ENCODE measurements at places on chromosomes 11 and 22.

GRCh38 chr11:41283191-41283930 lies 176.1 kb downstream of the LRRC4C start:
- no peak for DNase-seq

DNA sequence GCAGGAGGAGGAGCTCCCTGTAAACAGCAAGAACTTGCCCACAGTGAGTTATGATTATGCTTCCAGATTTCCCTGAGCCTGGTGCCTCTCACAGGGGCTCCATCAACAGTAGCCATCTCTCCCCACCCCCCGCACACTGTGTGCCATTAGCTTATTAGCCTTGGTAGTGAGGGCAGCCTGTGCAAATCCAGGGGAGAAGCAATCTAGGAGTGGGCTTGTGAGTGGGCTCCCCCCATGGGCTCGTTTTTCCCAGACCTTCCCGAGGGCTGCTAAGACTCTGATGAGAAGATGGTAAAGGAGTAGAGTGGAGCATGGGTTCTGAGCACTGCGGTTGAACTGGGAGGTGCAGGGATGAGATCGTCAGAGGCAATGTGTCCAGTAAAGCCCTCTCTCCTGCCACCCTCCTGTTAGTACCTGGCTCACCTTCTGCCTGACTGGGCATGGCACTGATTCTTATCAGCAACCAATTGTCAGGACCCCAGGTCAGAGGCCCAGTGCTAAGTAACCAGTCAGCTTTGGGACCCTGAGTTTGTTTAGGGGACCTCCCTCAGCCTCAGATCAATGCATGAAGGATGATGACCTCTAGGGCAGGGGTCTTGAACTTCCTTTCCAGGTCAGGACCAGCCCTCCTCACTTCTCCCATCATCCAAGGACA lies 38.4 kb upstream of the TP53I11 start:
- DNase-seq, result no peak

DNA sequence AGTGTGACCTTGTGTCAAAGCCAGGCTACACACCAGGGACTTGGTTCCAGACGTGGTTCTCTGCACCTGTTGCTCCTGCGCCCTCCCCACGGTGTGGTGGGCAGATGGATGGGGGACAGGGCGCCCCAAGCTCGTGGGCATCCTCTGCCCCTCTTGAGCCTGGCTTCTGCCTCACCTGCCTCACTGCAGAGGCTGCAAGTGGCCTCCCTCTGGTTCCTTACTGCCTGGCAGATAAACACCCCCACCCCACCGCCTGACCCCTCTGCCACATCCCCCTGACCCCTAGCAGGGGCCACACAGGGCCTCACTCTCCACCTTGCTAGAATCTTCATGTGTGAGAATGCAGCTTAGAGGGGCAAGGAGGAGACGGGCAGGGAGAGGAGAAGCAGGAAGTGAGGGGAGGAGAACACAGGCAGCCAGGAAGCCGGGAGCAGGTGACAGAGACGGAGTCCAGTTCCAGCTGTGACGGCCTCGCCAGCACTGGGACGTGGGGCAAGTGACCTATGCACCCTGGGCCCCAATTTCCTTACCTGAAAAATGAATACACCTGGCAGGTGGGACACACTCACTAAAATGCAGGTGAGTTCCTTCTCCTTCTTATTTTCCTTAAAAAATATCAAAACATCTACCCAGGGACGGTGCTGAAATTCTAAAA lies 178.3 kb downstream of the EFCAB6 start:
- no peak for DNase-seq

DNA sequence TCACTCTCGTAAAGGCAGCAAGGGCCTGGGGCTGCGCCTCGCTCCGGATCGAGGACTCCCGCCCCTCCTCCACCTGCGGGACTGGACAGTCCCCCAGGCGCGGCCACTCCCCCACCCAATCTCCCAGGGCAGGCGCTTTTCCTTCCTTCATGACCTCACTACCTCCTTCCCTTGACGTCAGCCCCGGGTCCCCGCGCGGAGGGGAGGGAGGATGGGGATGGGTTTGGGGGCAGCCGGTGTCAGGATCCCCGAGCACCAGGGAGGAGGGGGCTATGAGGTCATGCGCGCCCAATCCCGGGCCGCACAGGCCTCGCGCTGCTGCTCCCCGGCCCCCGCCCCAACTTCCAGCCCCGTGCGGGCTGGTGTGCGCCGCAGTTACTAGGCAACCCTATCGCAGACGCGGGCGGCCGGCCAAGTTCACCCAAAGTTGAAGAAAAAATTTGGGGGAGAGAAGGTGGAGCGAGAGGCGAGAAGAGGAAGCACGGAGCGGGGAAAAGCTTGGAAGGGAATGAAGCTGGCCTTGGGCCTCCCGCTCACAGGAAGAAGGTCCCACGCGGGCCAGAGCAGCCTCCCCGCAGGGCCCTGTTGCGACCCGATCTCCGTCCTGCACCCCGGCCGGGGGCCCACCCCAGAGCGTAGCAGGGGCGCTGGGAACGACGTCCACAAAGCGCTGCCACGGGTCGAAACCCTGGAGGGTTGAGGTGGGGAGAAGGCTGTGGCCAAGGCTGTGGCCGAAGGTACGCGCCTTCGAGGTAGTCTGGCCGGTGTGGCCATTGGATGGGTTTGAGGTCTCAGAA lies 8.3 kb downstream of the WT1 start:
- no peak for DNase-seq

- no peak for DNase-seq
These were observed 12.3 kb downstream of the IL17RA start for GRCh38 chr22:17097062-17097461.

DNA sequence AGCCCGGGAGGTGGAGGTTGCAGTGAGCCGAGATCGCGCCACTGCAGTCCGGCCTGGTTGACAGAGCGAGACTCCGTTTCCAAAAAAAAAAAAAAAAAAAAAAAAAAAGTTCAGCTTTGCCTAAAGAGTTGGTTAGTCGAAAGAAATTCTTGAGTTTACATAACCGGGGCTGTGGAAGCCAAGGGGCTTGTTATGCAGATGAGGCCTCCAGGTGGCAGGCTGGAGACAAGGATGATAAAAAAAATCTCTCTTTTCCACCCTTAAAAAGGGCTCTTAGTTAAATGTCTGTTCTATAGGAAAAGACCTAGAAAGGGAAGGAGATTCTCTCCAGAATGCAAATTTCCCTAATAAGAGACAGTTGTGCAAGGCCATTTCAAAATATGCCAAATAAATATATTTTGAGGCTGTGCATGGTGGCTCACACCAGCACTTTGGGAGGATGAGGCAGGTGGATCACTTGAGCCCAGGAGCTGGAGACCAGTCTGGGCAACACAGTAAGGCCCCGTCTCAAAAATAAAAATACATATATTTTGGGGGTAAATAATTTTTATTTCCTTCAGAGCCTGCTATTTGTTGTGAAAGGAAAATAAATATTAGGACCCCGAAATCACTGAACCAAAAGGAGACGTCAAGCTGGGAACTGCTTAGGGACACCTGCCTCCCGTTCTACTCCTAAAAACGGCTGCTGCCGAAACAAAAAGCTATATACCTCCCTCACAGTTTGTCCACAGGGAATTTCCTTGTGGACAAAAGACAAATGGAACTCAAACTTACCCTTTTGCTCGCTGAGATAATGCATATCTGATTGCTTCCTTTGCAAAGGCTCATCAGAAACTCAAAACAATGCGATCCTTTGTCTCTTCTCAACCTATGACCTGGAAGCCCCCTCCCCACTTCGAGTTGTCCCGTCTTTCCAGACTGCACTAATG lies 2.4 kb upstream of the IFITM2 start:
- DNase-seq, result no peak

- peak; percentile 77 for DNase-seq
These were observed 222.2 kb downstream of the C11orf87 start for GRCh38 chr11:109644152-109644551.

DNA sequence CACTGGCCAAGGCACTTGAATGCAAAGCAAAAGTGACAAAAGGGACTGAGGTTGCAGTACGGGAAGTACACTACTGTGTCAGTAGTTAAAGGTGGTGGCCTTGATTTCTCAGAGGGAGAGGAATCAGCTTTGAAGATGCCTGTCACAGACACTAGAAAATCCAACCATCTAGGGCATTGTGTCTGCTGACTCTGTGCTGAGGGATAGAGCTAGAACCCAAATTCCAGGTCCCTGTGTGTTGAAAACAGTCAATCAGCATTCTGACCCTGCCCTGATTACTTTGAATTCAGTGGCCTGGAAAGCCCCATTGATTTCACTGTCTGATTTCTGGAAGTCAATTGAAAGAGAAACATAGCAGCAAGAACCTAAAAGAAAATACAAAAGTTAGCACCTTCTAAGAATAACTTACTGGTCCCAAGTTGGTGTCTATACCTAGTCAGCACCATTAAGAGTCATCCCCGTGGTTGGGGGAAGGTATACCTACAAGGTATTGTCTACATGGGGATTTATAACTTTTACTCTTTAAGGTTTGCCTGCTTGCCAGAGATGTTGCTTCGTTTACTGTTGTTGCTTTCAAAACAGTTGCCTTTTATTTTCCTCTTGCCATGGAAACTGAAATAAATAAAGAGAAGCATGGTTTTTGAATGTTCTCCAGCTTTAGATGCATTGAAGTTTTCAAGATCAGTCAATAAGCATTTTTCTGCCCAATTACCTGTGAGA lies 97.3 kb downstream of the PDHX start:
- DNase-seq, result no peak

- DNase-seq, result peak; percentile 57
These were observed at the start of gene BMAL1 for GRCh38 chr11:13277768-13278608. BMAL1 (plus strand) TSS chr11:13277790; CDS start chr11:13354309, 76,519 bp downstream.

GRCh38 chr11:9754010-9754471 lies 90.2 kb downstream of the SWAP70 start:
- no peak for DNase-seq

- no peak for DNase-seq
These were observed 9.1 kb downstream of the POLD4 start for GRCh38 chr11:67344264-67344663.

DNA sequence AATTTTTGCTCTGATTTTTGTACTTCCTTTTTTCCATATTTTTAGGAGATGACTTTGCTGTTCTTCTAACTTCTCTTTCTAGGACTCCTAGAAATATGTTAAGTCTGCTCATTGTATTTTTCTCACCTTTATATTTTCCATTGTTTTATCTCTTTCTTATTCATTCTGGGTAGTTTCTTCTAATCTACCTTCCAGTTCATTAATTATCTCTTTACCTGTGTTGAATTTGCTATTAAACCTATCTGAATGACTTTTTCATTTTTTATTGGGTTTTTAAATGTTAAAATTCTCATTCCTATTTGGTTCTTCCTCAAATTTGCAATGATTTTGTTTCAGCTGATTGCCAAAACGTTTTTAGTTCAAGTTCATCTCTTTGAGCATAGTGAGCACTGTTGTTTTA lies 27.8 kb upstream of the EHF start:
- no peak for DNase-seq

- DNase-seq, result no peak
These were observed 37.1 kb downstream of the KCNQ1OT1 start for GRCh38 chr11:2662430-2663299.

GRCh38 chr22:17250380-17251082 lies 31.3 kb upstream of the ADA2 start:
- DNase-seq, result no peak

GRCh38 chr11:121741351-121741760 lies 288.6 kb upstream of the SORL1-AS1 start:
- DNase-seq, result no peak

DNA sequence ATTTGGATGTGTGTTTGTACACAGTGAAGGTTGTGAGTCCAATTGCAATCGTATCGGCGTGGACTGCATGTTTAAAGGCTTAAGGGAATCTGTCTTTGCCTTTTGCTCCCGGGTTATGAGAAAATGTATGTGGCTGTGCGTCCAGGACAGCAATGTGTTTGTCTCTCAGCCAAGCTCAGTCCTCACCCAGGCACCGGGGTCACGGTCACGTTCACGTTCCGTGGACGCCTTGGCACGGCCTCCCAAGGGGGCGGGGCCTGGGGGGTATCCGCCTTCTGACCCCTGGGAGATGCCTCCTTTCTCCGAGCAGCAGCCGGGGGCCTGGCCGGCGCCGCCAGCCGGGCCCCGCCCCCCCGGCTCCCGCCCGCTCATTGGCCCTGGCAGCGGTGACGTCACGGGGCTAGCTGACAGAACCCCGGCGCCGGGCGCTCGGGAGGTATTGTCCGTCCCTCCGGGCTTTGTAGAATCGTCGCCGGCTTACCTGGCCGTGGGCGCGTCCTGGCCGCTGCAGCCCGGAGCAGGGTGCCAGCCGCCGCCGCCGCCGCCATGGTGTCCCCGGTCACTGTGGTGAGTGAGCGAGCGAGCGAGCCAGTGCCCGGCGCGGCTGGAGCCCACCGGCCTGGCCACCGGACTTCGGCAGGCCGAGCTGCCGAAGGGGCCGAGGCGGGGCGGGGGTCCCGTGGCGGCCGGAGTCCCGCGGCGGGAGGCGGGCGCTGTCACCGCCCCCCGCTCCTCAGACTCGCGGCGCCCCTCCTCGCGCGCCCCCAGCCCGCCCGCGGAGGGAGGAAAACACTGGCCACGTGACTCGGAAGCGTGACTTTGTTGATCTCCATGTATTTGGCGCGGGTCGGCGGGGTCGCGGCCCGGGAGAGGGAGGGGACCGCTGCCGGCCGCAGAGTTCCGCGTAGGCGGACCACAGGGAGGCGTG lies at the start of gene TMEM86A:
TSS of gene TMEM86A (plus strand) at position 439 of the 928 bp plus-strand sequence. CDS start at position 547, 108 bp downstream.
- peak; percentile 94 for DNase-seq

GRCh38 chr22:39905687-39906086 lies 4.8 kb downstream of the GRAP2 start:
- no peak for DNase-seq

DNA sequence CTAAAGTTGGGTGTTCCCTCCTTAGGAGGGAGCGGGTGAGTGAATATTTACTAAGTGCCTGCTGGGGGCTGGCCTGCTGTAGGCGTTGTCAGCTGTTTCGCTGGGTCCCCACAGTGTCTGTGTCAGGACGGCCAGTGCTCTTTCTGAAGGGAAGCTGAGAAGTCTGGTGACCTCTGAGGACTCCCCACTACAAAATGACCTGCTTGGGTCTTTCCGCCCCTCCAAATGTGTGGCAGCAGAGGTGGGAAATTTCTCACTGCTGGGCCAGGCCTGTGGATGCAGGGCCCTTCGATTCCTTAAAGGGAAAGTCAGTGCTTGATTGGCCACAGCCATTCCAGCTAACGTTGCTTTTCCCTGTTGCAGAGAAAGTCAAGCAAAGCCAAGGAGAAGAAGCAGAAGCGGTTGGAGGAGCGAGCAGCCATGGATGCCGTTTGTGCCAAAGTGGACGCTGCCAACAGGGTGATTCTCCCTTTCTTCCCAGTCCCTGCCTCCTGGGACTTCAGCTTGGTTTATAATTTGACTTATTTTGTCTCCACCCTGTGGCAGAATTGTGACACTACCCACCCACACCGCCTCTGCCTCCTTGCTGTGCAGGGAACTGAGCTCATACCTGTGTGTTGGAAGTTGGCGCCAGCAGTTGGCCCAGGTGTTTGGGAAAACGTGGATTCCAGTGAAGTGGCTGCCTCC lies 6.8 kb downstream of the NAA40 start:
- DNase-seq, result peak; percentile 79

All from dorsolateral prefrontal cortex (tissue), 122 donors.